ENCODE measurements at places on chromosomes 3 and 15. TPM values are rescaled to one million over a fixed set of nuclear protein-coding genes. Genes with fewer than 3 reads are reported as not detected.

The CLDN11 gene
- not detected for total RNA-seq

The SLC2A2 gene
- not detected for total RNA-seq

The REC114 gene
- total RNA-seq: not detected

The ALDH1L1 gene
- 0.26 TPM for total RNA-seq

The PEX5L gene
- total RNA-seq: 0.41 TPM

The RPP25 gene
- 2.4 TPM for total RNA-seq

The ARRDC4 gene
- total RNA-seq: 0.71 TPM

All from activated T-helper 17 cell treated with anti-CD3 and anti-CD28 coated beads, Interleukin-2, amount 50 U/mL, for 72 hours (primary cell).